Skeletal muscle cell (primary cell): ENCODE measurements at places on chromosomes 6 and 20.

DNA sequence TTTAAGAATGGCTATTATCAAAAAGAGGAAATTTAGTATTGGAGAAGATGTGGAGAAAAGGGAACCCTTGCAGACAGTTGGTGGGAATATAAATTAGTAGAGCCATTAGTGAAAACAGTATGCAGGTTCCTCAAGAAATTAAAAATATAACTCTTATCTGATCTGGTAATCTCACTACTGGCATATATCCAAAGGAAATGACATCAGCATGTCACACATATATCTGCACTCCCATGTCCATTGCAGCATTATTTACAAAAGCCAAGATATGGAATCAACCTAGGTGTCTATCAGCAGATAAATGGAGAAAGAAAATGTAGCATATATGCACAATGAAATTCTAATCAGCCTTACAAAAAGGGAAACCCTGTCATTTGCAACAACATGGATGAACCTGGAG is 2.6 kb downstream of the SIRPG start:
- DNase-seq = no peak

DNA sequence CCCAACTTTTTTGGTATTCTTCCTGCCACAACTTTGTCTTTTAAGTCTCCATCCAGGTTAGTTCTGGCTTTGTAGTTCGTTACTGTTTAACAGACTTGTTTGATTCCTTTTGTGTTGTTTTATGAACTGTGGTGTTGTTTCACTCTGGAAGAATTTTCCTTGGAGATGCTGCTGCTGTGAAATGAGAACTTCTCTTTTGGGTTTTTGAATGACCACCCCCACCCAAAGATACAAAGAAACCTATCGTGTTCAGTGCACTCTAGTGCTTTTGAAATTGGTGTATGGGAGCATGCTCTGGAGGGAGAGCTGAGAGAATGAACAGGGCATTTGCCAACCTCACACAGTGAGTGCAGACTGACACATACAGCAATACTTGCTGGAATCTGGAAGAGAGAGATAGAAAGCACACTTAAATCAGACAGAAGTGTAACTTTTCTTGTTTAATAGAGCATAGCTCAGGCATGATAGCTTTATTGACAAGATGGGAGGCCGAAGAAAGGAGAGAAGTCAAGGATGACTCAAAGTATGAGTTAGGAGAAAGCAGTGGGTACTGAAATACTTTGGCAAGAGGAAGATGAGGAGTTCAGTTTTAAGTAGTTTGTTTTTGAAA is 293.1 kb downstream of the SOX4 start:
- no peak for DNase-seq

- DNase-seq = no peak
These were observed 83.8 kb upstream of the NXT1 start for GRCh38 chr20:23266530-23267398.

GRCh38 chr6:32439602-32440214 is at the start of gene HLA-DRA:
HLA-DRA (plus strand) TSS chr6:32439887; CDS start chr6:32439951, 64 bp downstream.
- no peak for DNase-seq

- DNase-seq = no peak
These were observed 47.5 kb downstream of the RALY start for GRCh38 chr20:34041226-34041625.
